ENCODE measurements at places on chromosomes 3 and 15.
A peak's percentile ranks its signal among the peaks of the same experiment; 100 is the strongest.

DNA sequence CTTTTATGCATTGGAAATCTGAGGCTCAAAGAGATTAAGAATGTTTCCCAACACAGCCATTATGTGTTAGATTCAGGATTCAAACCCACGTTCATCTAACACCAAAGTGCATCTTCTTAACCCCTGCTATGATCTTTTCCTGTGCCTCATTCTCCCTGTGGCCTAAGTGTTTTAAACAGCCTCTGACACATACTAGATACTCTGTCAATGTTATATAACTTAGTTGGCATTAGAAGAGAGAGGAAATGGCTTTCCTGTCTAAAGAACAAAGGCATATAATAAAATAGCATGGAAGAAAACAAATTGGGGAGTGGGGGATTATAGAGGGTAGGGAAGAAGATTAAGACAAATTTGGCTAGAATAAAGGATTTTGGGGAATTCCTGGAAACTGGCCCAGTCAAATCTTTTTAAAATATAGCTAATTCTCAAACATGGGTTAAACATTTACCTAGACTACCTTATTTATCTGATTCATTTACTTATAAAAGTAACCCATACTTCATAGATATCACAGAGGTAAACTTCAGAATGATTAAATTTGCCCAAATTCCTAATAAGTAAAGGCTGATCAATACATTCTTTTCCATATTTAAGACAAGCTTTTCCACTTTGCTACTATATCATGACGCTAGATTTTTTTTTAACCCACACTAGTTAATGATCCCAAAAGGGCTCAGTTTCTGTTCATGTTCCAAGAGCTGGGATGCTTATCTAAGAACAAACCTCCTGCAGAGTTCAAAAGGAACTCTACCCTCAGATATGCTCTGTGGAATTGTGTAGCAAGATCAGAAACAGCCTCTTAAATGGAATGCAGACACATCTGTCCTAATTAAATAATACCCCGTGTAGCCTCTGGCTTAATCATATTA lies 122.9 kb upstream of the PTPRG start:
- DNase-seq: no peak

- no peak for DNase-seq
Observed at GRCh38 chr3:74850381-74850780, 235.9 kb upstream of the CNTN3 start.

DNA sequence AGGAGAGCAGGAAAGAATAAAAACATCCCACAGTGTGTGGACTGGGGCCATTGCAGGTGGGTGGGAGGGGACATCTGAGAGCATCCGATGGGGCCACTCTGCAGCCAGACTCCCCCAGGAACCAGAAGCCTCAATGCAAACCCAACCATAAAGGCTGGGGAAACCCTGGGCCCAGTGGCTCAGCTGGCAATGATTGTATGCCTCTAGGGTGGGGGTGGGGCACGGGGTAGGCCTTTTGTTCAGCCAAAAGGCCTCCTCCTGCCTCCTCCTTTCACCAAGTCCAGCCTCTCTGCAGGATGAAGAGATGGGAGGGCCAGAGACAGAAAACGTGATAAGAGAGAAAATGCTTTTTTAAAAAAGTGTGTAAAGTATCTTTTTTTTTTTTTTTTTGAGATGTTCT lies 45.5 kb upstream of the HERC1 start:
- no peak for DNase-seq

DNA sequence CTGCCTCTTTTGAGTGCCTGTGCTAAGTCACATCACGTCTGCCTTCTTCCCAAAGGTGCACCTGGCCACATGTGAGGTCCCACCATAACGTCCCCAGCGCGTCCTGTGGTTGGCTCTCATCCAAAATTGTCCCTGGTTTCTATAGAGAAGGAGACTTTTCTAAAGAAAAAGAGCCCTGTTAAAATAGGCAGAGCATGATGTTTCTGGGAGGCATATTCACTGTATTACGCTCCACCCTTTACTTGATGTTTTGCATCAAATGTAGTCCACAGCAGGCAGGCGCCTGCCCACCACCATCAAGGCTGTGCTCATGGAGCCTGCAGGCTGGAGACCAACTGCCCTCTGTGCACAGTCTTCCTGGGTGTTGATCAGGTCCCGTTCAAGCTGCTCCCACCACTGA lies 36.3 kb downstream of the WHAMM start:
- DNase-seq: no peak

DNA sequence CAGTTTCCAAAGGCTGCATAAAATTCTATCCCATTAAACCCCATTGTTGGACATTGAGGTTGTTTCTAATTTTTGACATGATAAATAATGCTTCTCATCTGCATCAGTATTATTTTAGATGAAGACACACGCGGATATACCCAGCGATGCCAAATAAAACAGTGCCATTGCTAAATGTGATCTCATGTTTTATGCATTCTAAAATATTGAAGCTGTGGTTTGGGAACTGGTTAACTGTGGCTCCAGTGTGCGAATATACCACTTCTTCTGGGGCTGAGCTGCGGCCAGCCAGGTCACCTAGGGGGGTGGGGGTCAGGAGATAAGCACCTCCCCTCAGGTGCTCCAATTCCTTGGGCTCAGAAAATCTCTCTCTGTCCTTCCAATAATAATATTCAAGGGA lies 230.0 kb downstream of the ADAMTS9 start:
- DNase-seq: no peak

DNA sequence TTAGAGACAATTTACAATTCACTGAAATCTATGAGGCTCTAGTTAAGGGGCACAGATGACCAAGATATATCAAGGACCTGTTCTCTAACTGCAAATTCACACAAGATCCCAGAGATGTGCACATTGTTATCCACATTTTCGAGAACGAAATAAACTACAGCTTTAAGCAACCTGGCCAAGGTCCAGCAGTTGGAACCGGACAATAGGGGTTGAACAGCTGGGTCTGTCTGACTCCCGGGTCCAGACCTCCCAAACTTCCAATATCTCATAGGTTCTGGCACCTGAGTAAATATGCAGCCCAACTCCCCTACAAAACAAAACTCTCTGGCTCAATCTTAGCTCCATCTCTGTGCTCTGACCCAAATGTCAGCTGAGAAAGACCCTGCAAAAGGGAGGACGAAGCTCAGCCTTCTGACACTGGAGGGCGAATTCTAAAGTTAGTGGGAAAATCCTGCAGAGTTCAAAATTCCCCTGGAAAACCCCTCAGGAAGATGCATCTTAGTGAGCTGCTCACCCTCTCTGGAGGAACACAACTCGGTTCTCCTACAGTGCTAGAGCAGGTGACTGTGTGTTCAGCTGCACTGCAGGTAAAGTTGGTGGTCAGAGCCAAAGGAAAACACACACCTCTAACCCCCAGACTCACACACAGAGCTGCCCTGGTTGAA lies 14.2 kb upstream of the SPATA12 start:
- DNase-seq: no peak

DNA sequence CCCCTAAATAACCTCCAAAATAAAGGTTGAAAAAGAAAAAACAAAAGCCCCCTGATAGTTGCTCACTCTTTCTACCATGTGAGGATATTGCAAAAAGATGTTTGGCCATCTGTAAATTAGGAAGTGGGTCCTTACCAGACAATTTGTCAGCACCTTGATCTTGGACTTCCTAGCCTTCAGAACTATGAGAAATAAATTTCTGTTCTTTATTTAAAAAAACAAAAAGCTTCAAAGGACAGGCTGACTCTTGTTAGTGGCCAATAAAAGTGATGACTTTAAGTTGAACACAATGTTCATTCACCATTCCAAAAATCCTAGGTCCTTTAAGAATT lies 103.5 kb downstream of the CBLB start:
- DNase-seq: no peak

GRCh38 chr3:9809239-9809614 lies 835 bp upstream of the TTLL3 start:
- peak; percentile 46 for DNase-seq

GRCh38 chr3:178705925-178706324 lies 169.7 kb downstream of the KCNMB2 start:
- DNase-seq: no peak

GRCh38 chr3:182375916-182376315 lies 417.4 kb upstream of the ATP11B start:
- DNase-seq: no peak

Measured in stimulated activated naive CD8-positive, alpha-beta T cell treated with anti-CD3 and anti-CD28 coated beads, Interleukin-15, Interleukin-2, amounts not matched to agents 100 U/mL and 50 U/mL, for 24 hours (primary cell).